Mesenteric fat pad (tissue), 1 donor: ENCODE measurements at places on chromosomes 6 and 20.

DNA sequence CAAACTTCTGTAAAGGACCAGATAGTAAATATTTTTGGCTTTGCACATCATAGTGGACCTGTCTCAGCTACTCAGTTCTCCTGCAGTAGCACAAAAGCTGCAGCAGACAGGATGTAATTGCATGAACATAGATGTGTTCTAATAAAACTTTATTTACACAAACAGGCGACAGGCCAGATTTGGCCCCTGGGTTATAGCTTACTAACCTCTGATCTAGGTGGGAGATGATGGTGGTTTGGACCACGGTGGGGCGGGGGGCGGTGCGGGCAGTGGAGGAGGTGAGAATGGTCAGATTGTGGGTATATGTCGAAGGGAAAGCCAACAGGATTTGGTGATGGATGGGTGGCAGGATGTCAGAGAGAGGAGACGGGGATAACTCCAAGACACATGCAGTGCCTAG is 196.3 kb downstream of the ZMYND8 start:
- peak; percentile 45 for DNase-seq

DNA sequence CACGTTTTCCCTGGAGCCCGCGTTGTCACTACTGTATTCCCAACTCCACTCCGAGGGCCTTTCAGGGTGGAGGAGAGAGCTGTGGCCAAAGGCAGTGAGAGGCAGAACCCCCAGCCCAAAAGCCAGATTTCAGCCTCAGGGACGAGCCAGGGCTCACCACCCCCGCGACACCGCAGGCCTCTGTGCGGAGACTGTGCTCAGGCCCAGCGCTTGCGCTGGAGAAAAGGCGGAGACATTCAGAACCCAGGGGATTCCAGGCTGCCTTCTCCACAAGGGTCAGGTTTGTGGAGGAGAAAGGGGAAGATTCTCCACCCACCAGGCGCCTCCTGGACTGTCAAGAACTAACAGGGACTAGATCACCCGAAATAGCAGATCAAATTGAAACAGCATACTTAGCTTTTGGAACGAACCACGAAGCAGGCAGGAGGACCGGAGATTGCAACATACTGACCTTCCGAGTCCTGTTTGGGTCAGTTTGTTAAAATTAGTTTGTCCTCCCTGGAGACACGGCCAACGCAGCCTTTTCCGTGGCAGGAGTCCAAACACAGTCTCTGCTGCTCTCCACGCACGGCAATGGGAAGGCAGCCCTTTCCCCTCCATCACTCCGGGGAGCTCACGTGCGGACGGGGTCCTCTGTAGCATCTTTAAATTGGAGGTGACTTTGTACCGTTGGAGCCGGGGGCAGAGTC is 14.4 kb downstream of the DLL1 start:
- DNase-seq: no peak

GRCh38 chr20:55535366-55535765 is 470.0 kb downstream of the CBLN4 start:
- DNase-seq: no peak

DNA sequence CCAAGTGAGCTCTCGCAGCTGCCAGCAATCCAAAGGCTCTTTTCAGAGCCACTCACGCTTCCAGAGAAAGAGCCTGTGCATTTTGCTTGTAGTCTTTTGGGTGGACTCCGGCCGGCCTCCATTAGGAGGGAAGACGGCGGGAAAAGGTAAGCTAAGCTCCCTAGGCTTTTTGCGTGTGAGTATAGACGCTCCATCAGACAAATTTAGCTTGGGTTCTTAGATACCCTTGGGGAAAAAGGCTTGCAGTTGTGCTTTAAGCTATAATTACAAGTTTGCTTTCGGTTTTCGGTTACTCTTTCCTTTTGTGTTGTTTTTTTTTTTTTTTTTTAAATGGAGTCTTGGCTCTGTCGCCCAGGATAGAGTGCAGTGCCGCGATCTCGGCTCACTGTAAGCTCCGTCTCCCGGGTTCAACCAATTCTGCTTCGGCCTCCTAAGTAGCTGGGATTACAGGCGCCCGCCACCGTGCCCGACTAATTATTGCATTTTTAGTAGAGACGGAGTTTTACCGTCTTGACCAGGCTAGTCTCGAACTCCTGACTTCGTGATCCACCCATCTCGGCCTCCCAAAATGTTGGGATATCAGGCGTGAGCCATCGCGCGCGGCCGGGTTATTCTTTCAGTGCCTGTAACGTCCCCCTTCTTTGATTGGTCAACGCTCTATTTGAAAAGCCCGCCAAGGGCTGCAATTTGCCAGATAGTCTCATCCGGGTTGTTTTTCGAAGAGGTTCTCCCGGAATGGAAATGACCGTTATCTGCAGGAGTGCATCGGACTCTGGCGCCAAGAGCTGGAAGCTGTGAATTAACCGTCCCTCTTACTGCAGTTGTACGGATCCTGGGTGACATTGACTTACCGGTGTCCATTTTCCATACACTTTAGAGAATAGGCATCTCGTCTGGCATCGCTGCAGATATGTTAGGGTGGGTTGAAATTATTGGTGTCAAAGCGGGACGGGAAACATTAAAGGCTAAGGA is 18.1 kb downstream of the OR2B2 start:
- DNase-seq: no peak

DNA sequence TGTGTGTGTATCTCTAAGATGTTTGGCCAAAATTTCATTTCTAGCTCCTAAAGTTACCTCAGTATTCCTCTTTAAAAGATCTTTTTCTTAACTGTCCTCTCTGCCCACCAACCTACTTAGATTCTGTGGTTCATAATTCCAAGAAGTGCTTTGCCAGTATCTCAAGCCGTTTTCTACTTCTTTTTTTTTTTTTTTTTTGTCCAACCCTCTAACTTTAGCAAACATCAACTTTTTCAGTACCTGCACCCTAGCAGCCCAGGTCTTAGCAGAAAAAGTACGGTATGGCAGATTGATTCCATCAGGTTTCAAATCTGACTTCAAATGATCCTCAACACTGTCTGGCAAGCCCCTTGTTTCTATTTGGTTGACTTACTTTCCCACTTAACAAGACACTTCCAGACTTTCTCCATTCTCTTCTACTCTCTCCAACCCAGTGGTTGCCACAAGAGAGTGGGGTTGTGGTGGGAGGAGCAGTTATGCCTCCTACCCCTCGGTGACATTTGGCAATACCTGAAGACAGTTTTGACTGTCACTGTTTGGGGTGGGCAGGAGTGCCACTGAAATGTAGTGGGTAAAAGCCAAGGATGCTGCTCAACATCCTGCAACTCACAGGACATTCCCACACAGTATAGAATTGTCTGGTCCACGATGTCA is 10.8 kb upstream of the MAN1A1 start:
- no peak for DNase-seq

DNA sequence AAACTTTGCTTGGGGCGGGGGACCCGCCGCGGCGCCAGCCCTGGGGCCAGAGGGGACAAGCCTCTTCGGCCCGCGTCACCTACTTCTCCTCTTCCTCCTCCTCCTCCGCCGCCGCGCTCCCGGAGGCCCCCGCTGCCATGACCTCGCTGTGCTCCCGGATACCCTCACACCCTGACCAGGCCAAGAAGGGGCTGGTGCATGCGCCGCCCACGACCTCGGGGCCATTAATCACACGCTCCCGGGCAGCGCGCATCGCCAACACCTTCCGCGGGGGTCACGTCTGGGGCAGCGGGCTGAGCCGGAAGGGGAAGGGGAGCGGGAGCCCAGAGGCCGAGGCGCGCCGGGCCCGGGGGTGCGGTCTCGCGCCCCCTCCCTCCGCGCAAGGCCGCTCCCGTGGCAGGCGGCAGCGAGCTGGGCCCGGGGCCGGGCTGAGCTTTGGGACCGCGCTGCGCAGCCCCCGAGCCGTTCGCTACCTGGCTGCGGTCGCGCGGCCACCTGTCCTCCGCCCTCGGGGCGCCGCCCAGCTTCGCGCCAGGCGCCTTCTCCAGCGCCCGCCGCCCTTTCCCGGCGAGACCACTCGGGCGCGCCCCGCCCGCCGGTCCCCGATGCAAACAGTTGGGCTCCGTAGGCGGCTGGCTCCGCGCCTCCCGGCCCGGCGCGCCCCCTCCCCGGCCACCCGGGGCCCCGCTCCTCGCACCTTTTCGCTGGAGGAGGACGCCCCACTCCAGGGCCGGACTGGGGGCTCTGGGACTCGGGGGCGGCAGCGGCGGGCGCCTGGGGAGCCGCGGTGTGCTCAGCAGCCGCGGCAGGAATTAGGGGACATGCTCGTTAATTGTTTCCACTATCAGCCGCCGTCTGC is 575 bp upstream of the CNR1 start:
- no peak for DNase-seq

DNA sequence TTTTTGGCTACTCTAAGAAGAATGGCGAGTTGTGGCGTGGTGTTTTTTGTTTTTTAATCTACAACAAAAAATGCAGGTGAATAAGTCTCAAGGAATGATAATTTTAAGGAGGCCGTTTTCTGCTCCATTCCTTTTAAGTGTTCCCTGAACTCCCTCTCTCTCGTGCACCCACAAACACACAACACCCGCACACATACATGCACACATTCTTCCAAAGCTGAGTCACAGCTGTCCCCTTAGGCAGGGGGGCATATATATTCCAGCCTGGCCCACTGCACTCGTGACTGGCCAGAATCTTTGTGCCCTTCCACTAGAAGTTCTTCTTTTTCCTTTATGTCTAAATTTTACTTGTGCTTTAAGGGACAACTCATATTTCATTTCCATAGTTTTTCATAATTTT is 405.7 kb downstream of the LMBRD1 start:
- no peak for DNase-seq

GRCh38 chr20:4920655-4921054 is 80.7 kb downstream of the SLC23A2 start:
- no peak for DNase-seq

DNA sequence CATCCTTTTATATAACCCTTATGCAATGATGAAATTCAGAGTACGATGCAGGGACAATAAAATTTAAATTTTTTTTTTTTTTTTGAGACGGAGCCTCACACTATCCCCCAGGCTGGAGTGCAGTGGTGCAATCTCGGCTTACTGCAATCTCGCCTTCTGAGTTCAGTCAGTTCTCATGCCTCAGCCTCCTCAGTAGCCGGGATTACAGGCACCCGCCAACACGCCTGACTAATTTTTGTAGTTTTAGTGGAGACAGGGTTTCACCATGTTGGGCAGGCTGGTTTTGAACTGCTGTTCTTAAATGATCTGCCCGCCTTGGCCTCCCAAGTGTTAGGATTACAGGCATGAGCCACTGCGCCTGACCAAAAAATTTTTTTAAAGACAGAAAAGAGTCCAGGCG is 15.2 kb downstream of the MTO1 start:
- DNase-seq: no peak

DNA sequence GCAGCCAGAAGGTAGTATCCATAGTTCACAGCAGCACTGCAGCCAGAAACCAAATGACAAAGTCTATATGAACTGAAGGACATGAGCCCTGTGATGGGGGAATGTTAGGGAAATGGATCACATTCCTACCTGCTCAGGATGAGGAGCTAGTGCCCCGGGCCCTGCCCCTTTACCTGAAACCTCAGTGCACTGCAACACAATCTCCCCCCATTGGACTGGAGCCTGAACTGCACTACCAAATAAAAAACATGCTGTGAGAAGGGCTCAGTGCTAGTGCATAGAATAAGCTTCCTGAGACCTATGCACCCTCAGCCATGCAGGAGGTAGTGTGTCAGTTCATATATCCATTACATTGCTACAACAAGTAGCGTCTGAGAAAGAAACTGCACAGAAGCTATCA is 477.8 kb downstream of the HACE1 start:
- no peak for DNase-seq

DNA sequence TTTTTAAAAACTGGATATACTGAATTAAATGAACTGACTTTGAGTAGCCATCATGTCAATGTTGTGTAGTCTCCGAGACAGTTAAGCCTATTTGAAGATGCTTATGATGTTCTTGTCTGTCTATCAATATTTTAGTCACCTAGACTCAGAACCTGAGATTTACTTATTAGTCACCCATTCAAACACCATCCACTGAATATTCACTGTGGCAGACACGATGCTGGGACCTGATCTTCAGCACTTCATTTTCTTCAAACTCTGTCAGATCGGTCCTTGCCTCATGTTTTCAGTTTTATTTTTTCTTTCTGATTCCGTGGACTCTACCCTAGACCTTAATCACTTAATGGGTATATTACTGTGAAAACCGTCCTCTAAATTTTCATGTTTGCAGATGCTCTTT is 123.7 kb upstream of the MCHR2 start:
- DNase-seq: no peak

DNA sequence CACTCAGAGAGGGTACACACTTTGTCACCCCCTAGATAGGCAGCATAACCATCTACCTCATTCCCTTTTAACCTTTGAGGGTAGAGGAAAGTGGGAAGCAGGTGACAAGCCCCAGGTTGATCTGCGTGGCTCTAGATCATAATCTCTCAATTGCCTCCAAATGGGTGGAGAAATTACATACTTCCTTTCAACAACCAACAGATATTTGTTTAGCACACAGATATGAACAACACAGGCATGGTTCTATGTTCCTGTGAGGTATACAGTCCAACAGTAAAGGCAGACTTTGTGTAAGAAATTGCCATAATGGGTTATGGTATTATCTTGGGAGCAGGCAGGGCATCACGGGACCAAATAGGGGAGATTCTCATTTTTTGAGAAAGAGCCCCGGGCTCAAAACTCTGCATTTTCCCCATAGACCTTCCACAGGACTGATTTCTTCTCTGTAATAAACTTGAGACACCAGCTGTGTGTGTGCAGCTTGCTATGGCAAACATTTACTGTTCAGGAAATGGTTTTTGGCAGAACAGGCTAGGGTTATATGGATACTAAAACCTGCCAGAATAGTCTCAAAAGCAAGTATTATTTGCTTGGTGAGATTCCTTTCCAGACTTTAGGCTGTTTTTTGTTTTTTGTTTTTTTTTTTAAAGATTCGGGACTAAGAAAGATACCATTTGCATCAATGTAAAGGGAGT is 126.2 kb downstream of the CD164 start:
- no peak for DNase-seq

DNA sequence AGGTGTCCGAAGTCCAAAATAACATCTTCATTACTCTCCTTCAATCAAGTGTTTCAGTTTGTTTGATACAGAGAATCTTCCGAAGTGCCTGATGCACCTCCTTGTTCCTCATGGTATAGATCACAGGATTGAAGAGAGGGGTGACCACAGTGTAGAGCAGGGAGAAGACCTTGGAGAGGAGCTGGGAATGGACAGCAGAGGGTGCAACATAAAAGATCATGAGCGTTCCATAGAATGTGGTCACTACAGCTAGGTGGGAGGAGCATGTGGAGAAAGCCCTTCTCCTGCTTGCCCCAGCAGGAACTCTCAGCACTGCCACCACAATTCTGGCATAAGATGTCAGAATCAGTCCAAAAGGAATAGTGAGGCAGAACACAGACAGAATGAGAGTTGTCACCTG is 11.9 kb downstream of the OR12D1 start:
- DNase-seq: no peak

- DNase-seq: no peak
These were observed 128.6 kb downstream of the MAP7 start for GRCh38 chr6:136421537-136422158.

- DNase-seq: no peak
These were observed 30.3 kb upstream of the TMEM217 start for GRCh38 chr6:37288247-37288646.

- DNase-seq: no peak
These were observed 145.1 kb upstream of the PRDM1 start for GRCh38 chr6:105940990-105941389.

- DNase-seq: no peak
These were observed 71.8 kb downstream of the FOXF2 start for GRCh38 chr6:1461207-1461606.

- DNase-seq: no peak
These were observed 22.8 kb upstream of the GCLC start for GRCh38 chr6:53567701-53568100.
